ENCODE measurements at places on chromosomes 3 and 15.

DNA sequence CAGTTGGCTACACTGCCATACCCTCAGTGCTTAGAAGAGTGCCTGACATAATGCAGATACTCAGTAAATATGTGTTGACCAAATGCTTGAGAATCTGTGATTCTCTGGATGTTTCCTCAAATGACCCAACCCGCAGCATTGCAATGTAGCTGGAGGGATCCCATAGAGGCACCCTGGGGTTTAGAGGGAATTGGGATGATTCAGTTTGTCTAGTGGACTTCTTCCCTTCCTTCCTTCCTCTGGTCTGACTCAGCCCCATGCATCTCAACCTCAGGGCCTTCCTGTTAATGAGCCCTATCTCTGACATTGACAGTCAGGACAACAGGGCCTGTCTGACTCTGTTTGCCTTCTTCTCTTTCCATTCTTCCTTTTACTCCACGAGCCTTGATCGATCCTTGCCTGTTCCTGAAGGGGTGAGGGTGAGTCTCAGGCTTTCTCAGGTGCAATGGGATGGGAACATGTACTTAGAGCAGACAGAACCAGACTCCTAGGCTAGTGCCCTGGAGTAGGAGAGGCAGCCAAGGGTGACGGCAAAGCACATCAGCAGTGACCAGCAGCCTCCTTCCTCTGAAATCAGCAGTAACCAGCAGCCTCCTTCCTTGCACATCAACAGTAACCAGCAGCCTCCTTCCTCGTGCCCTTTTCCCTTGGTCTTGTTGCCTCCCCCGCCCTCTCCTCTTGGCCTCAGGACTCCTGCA lies 78.2 kb downstream of the DGKG start:
- no peak for DNase-seq

GRCh38 chr3:89946884-89947283 lies 839.5 kb downstream of the EPHA3 start:
- DNase-seq, result no peak

- no peak for DNase-seq
Measured at GRCh38 chr15:27017168-27017809, 46.3 kb downstream of the GABRG3 start.

DNA sequence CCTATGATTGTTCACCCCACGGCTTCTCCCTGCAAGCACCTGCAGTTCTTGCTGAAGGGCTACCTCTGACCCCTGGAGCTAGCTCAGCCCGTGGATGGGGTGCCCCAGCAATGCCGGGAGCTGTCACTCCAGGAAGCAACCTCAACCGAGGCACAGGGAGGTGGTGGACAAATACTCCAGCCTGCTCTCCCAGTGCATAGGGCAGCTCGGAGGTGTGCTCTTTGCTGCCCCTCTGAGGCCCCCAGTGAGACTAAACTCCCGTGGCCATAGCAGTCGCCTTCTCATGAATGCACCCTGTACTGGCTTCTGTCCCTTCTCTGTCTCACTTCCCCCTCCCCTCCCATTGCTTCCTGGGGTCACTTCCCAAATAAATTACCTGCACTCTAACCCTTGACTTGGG lies 48.5 kb downstream of the LINGO1 start:
- DNase-seq, result no peak

DNA sequence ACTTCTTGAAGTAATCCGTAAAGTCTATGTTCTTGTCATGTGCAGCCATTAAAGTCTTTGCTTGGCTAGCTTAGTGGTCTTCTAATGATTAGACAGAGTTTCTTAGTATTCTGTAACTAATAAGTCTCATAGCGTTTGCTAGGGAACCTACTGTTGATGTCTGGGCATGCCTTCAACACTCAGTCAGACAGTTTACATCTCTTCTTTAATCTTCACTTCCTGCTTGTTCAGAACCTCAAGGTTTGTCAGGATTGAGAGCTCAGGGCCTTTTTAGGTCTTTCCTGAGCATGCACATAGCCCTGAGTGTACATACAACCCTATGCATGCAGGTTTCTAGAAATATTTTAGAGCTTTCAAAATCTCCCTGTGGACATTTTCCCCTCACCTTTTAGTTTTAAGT lies 426.3 kb downstream of the AGBL1 start:
- DNase-seq, result no peak

DNA sequence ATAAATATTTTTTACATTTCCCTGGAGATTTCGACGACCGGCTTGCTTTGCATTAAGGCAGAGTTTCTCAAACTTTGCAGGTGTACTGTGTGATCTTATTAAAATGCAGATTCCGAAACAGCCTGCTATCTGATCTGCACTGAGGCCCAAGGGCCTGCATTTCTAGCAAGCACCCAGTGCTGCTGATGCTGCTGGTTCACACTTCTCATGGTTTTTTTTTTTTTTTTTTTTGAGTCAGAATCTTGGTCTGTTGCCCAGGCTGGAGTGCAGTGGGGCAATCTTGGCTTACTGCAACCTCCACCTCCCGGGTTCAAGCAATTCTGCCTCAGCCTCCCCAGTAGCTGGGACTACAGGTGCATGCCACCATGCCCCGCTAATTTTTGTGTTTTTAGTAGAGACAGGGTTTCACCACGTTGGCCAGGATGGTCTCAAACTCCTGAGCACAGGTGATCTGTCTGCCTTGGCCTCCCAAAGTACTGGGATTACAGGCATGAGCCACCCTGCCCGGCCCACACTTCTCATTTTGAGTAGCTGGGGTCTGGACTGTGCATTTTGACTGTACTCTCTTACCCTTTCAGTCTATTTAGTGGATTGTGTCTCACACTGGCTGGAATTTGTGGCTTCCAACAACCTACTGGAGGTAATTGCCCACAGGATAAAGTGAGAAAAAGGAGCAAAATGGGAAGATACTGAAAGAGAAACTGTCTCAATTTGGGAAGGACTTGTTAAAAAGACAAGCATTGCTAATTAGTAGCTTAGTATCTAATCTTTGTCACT lies 94.1 kb downstream of the ITPR1 start:
- DNase-seq, result no peak

DNA sequence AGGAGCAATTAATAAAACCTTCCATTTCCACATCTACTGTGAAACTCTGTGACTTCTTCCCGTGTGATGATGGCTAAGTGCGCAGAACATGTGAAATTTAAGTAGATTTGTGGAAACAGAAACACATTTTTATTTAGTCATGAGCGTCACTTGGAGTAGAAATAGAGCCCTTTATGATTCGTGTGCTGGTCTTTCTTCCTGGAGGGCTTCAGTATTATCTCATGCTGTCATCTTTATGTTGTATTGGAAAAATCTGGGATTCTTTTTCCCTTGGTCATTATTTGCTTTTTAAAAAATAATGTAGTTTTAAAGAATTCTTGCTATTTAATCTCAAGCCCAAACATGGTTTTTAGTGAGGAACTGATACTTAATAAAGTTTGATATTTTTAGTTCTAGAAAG lies 284.0 kb upstream of the CTDSPL start:
- no peak for DNase-seq

DNA sequence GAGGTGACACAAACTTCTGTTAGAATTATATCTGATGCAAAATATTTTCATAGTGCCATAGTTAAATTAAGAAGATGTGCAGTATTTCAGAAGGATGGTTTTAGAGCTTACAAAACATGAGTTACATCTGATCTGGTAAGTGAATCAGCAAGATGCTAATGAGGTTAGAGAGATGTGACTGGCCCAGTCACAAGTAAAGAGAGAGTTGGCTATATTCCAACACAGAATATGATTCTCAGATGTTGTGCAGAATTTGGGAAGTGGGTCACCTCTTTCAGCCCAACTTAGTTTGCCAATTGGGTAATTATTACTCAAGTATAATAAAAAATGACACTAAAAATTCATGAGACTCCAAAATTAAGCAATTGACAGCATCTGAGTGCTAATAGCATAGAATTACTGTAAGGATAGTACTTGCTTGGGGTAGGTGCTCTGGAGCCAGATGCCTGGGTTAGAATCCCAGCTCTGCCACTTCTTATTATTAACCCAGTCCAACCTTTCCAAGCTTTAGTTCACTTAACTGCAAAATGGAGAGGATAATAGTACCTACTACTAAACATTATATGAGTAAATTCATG lies 30.8 kb downstream of the P2RY1 start:
- DNase-seq, result no peak

- no peak for DNase-seq
Measured at GRCh38 chr3:99772171-99772570, 45.5 kb upstream of the CMSS1 start.

GRCh38 chr3:188877381-188877780 lies 294.4 kb upstream of the TPRG1 start:
- DNase-seq, result no peak

DNA sequence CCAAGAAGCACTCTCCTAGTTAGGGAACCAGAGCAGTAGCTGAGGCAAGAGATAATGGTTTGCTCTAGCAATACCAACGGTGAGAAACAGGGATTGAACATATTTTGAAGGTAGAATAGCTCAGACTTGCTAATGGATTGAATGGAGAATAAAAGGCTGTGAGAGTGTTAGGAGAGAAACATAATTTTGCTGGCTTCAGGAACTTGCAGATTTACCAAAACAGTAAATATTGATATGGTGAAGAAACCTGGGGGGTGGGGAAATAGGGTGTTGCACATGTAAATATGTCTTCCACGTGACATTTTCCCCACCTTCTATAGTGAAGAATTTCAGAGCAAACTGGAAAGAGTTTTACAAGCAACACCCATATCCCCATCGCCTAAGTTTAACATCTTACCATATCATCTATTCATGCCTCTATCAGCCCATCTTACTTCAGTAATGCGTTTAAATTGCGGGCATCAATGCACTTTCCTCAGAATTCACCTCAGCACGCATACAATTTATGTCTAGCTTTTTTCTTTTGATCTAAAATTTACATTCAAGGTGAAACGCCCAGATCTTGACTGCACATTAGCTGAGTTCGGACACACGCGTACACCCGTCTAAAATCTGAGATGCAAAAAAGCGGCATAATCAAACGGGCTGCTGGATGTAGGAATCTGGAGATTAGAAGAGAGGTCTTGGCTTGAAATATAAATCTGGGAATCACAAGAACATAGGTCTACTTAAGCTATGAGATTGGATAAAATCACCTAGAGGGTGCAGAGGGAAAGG lies 891 bp upstream of the NR1D2 start:
- DNase-seq, result no peak

DNA sequence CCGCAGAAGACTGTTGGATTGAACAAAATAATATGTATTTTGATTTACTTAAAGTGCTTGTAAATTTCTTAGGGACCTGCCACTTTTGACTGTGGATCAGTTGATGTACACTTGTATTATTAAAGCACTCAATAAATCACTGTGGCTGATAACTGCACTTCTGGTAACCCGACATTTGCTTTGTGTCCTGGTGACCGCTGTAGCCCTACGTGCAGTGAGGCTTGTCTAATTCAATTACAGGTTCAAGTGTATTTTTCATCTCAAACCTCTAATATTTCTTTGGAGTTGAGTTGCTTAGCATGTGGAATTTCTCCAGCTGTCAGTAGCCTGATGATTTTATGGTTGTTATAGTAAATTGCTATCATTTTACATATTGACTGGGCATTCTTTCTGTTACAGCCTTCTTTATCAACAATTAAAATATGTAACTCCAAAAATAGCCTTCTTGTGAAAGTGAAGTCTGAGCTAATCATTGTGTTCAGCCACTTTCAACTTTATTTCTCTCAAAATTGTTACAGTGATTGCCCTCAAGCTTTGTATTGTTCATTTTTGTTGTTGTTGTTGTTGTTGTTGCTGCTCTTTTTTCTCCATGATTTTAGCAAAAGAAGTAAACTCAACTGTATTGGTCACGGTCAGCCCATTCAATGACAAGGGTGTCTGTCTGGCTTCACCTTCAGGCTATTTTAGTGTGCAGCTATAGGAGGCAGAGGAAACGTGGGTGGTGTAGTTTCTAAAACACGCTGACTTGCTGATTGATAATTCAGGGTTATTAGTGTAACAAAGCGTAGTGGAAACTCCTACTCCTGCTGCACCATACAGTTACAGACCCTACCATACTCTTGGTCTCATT lies 215.1 kb upstream of the UBE2E1 start:
- DNase-seq, result no peak
